ENCODE measurements at places on chromosomes 6 and 20.

GRCh38 chr6:107490566-107491137 is 735 bp downstream of the SOBP start:
- DNase-seq: no peak

DNA sequence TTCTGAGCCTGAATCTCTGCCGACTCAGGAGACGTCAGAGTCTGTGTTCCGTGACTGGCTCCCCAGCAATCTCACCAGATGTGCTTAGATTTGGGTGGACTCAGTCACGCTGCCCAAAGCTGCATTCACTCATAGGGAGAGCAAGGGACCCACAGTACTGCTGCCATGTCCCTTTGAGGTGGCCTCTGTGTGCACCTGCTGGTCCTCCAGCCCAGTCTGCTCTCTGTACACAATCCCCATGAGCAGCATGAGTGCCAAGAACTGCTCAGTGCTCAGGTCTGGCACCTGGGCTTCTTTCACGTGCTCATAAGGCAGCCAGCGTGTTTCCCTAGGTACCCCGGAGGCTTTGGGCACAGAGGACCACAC is 44.2 kb upstream of the TIAM2 start:
- DNase-seq: no peak

- DNase-seq: no peak
Measured at GRCh38 chr6:99412065-99412464, 13.0 kb downstream of the PNISR start.

DNA sequence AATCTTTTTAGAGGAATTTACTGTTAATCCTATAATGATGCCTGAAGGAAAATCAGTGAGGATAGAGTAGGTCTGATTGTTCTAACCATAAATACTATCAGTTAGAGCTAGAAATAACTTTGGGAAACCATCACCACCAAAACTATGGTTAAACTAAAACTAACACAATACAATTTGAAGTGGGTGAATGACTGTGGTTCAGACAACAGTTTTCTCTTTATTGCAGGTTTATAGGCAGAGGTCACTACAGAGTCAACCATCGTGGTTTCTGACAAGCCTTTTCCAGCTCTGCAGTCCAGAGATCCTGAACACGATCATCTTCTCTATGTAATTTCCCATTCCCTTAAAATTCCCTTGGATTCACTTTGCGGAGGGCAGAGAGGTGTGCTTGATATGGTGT is 134.3 kb downstream of the IBTK start:
- DNase-seq: no peak

- DNase-seq: no peak
Measured at GRCh38 chr6:143884216-143884900, 20.1 kb downstream of the ZC2HC1B start.

DNA sequence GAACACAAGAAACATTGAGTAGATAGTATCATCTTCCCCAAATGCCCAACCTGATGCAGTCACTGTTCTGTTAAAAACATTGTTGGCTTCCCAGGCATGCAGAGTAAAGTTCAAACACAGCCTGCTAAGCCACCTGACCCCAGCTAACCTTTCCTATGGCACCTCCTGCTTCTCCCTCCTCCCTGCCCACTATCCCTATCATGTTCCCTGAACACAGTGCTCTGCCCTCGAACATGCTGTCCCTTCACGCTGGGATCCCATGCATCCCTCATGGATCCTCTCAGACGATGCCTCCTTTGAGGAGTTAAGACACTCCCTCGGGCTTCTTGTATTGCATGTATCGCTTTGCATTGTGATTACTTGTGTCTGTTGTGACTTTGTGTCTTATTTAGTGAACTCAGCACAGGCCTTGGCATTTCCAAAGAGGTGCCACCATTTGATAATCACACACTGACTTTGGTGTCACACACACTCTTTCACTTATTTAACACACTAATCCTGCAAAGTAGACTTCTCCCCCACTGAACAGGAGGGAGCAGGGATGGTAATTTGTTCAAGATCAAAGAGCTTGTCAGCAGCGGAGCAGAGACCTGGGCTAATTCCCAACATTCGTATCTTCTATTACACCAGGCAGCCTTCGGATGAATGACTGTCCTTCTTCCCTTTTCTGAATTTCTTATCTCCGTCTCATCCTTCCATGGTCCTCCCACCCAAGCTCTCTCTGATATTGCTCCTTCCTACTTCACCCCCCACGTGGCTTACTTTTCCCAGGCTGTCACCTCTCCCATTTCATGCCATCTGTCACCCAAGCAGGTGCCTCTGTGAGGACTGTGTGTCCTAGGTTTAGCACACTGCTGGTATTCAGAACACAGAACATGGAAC is 28.3 kb upstream of the SMIM29 start:
- no peak for DNase-seq

DNA sequence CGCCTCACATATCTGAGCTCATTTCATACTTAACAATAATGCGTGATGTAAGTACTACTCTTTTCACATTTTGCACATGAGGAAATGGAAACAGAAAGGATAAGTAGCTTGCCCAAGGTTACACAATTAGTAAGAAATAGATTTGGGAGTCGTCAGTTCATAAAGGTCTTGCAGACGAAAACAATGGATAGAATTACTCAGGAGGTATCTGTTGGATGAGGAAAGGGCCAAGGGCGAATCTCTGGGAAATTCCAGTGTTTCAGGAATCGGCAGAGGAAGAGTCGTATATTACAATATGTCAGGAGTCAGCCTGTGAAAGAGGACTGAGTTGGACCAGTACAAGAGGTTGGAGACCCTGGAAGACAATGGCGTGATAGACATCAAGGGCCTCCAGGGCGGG is 12.8 kb upstream of the EDN1 start:
- no peak for DNase-seq

DNA sequence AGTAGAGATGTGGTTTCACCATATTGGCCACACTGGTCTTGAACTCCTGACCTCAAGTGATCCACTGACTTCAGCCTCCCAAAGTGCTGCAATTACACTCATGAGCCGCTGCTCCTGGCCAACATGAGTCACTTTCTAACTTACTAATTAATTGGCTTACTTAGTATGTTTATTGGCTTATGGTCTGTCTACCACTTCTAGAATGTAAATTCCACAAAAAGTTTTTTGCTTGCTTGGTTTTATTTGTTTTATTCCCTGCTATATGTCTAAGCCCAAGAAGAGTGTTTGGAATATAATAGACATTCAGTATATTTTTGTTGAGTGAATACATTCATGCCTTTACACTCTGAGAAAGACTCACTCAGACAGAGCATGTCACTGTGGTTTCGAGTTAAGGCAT is 86.0 kb downstream of the SAMD3 start:
- DNase-seq: no peak

GRCh38 chr6:87909849-87910248 is 137.8 kb upstream of the SPACA1 start:
- peak; percentile 80 for DNase-seq

GRCh38 chr6:71967436-71967835 is 81.1 kb downstream of the RIMS1 start:
- DNase-seq: peak; percentile 37

DNA sequence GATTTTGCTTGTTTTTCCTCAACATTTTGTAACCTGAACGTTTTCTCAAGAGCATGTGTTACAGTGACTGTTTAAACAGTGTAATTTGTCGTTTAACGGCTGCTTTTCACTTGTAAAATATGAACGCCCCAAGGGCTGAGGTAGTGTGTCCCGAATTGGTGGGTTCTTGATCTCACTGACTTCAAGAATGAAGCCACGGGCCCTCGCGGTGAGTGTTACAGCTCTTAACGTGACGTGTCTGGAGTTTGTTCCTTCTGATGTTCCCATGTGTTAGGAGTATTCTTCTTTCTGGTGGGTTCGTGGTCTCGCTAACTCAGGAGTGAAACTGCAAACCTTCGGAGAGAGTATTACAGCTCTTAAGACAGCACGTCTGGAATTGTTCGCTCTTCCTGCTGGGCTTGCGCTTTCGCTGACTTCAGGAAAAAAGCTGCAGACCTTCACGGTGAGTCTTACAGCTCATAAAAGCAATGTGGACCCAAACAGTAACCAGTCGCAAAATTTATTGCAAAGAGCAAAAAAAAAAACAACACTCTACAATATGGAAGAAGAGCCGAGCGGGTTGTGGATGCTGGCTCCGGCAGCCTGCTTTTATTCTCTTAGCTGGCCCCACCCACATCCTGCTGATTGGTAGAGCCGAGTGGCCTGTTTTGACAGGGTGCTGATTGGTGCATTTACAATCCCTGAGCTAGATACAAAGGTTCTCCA is 25.1 kb upstream of the TRIM27 start:
- no peak for DNase-seq

All from HCEC 1CT (cell line).